ENCODE measurements at places on chromosomes 1 and 21.

- no peak for DNase-seq
Measured at GRCh38 chr1:24162201-24162600, 19.3 kb upstream of the IL22RA1 start.

GRCh38 chr1:6157528-6158174 is 22.5 kb downstream of the CHD5 start:
- DNase-seq, result peak; percentile 42

DNA sequence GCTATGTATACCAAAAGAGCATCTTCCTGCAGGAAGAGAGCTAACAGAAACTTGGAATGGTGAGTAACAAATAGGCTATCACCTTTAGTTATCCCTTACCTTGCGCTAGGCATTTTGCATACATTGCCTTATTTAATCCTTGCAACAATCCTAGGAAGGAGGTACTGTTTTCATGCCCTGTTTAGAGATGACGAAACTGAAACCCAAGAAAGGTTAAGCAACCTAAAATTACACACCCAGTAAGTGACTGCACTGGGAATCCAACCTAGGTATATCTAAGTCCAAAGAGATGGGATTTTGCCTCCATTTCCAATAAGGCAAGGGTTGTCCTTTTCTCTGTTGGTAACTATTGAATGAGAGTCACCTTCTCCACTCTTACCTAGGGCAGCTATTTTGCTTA is 144.5 kb downstream of the TM2D1 start:
- DNase-seq, result no peak

DNA sequence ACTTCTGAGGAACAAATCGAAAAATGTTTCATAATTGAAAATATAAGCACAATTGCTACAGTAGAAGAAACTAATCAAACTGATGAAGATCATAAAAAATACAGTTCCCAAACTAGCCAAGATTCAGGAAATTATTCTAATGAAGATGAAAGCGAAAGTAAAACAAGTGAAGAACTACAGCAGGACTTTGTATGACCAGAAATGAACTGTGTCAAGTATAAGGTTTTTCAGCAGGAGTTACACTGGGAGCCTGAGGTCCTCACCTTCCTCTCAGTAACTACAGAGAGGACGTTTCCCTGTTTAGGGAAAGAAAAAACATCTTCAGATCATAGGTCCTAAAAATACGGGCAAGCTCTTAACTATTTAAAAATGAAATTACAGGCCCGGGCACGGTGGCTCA is 30.6 kb downstream of the IFNAR1 start:
- DNase-seq, result no peak

- DNase-seq, result peak; percentile 89
Measured at GRCh38 chr1:148388260-148389026, 94.7 kb downstream of the PPIAL4G start.

- DNase-seq, result no peak
Measured at GRCh38 chr1:31683997-31684396, 19.8 kb downstream of the COL16A1 start.

DNA sequence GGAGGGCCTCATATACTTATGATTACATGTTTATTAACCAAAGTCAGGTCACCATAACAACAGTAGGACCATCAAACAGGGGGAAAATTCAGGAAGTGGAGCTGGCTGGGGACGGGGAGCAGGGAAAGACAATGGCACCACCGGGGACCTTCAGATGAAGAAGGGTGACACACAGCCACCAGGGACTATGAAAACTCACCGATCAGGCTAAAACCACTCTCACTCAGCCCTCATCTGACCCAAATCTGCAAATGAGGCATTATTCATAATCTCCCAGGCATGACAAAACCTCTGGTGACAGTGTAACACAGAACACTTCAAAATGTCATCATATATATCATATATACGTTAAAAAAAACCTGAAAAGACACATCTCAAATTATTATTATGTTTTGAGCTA is 11.2 kb downstream of the MKNK1 start:
- DNase-seq, result no peak

DNA sequence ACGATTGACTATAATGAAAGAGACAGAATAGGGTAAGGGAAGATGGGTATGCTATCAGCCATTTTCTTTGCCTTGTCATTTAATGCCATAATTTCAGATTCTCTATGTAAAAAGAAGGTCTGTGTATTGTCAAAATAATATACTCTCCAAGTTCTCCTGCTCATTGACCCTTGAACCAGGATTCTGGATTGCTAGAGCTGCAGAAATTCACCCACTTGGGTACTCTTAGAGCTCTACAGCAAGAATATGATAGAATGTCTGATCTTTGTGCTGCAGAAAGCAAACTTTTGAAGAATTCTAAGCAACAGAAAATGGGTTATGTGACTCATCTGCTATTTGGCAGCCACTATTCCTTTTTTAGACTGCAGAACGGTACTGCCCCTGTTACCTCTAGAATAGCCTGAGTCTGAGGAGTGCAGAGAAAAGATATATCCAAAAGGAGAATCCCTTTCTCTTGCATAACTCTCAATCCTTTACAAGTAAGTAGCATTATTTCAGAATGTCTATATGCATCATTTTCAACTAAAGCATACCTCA is 78.2 kb upstream of the TENT5C start:
- no peak for DNase-seq

DNA sequence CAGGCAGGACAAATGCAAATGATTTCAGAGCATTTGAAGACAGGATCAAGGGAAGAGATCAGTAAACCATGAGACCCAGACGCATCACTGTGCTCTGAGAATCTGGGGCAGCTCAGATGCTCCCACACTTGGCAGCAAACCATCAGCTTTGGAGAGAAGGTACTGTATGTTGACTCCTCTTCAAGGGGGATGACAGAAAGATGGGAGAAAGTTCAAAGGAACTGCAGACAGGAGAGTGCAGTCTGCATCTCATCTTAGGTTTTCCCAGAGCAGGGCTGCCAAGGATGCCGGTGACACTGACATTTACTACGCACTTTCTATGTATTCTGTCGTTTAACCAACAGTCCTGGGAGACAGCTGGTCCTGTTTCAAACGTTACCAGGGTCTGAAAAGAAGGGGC is 35.8 kb downstream of the OLFML2B start:
- DNase-seq, result no peak

- DNase-seq, result no peak
Measured at GRCh38 chr1:119080586-119080985, 59.9 kb downstream of the WARS2 start.

- no peak for DNase-seq
Measured at GRCh38 chr1:231279081-231279480, 38.1 kb downstream of the GNPAT start.

DNA sequence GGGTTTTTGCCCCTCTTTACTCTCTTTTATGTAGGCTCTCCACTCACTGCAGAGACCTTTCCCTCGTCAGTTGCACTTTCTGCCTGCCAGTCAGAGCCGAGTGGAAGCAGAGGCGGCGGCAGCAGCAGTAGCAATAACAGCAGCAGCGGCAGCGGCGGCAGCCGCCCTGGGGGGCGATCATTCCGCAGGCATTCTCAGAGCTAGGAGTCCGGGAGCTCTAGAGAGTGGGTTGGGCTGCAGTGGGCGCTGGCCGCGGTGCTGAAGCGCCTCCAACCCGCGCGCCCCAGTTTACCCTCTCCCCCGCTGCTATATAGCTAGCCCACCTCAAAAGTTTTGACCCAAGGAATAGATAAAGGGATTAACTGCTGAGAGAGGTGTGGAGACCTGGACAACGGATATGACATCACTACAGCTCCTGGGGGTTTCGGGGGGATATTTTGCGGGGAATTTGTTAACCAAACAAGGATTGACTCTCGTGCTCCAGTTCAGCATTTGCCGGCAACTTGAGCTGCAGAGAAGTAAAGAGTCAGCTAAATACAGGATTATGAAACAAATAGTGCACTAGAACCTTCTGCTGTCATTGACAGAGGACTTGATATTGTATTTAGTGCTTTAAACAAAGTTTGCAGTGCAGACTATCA is at the start of gene OLFM3:
Gene OLFM3, minus strand, starts transcription at position 102 of the 641 bp plus-strand sequence.
- DNase-seq, result no peak

- DNase-seq, result no peak
Measured at GRCh38 chr1:163528710-163529348, 207.1 kb downstream of the NUF2 start.

GRCh38 chr1:230425252-230426091 is 660 bp downstream of the PGBD5 start:
- DNase-seq, result no peak

GRCh38 chr1:32208891-32209328 is at the start of gene DCDC2B:
TSS of gene DCDC2B (plus strand) at chr1:32209089. CDS start at chr1:32209094, 5 bp downstream.
- no peak for DNase-seq

GRCh38 chr21:19853709-19854575 is 1144.3 kb upstream of the NCAM2 start:
- no peak for DNase-seq

- DNase-seq, result no peak
Measured at GRCh38 chr1:41653574-41653973, 169.1 kb upstream of the EDN2 start.

GRCh38 chr1:153922076-153922971 is 448 bp downstream of the GATAD2B start:
- peak; percentile 61 for DNase-seq

- no peak for DNase-seq
Measured at GRCh38 chr1:81349194-81349965, 451.4 kb upstream of the ADGRL2 start.

GRCh38 chr1:39021426-39021825 is 4.7 kb upstream of the NDUFS5 start:
- no peak for DNase-seq

DNA sequence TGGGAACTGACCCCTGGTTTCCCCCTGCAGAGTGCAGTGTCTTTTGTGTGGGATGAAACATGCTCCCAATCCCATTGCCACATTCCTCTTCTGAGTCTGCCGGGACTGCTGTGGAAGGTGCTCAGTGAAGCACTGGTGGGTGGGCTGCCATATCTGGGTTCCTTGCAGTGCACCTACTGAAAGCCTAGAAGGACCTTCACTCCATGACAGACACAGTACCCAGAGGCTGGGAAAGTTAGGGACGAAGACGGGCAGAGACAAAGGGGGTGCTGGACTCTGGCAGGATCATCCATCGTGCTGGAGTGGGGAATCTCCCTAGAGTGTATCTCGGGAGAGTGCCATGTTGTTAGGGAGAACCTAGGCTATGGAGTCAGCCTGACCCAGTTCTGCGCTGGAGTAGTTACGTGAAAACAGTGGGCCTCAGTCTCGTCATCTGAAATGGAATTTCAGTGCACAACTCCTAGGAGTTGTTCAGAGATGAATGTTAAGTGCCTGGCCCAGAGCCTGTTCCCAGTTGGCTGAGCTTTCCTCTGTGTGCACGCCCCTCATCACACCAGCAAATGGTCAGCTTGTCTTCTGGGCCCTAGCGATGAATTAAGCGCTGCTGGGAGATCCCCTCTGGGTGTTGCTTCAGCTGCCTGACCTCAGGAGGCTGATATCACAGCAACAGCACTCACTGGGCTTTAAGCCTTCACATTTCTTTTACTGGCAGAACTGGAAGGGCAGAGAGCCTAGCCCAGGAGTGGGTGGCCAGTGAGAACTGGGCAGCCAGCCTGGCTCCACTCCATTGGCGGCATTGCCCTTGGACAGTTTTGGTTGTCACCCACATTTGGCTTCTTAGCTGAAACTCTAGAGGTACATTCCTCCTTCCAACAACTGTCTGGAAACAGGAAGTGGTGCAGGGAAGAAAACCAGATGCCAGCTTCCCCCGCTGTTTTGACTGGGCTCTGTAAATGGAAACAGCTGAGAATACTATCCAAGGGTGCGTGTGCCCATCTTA is 479.8 kb upstream of the VAMP3 start:
- no peak for DNase-seq

DNA sequence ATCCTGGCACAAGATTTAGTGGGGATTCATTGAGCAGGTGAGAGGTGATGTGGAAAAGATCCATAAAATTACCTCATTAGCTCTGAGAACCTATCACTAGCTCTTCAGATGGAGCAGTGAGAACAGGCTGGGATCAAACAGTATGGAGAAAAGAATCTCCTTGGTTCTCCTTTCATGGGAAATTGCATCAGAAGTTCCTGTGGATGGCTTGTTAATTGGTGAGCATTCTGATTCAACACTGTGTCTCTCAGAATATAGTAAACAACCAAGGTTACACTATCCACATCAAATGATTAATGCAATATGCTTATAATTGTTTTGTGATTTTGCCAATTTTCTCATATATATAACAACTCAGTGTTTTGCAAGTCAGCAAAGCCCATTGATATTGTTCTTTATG is 8.3 kb upstream of the CD55 start:
- no peak for DNase-seq

DNA sequence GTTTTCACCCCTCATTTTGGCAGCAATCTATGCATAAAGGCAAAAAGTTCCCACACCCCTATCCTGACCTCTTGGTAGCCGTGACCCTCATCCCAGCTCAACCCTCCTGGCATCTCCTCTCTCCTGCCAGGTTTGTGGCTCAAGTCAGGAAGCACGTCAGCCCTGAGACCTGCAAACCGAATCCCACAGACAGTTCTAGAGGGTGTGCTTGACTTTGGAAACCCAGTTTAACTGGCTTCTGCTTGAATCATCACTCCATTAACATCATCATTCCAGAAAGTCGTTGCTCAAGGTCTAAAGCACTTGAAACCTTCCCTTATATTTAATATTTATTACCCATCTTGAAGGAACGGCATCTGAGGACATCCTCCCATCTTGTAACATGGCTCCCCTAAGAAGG is 133.4 kb upstream of the ERG start:
- DNase-seq, result no peak

GRCh38 chr1:43432171-43432860 is 21.4 kb downstream of the HYI start:
- no peak for DNase-seq

- DNase-seq, result no peak
Measured at GRCh38 chr1:51484591-51484990, 34.5 kb downstream of the EPS15 start.

GRCh38 chr21:29436143-29436542 is 137.4 kb downstream of the BACH1 start:
- peak; percentile 35 for DNase-seq

DNA sequence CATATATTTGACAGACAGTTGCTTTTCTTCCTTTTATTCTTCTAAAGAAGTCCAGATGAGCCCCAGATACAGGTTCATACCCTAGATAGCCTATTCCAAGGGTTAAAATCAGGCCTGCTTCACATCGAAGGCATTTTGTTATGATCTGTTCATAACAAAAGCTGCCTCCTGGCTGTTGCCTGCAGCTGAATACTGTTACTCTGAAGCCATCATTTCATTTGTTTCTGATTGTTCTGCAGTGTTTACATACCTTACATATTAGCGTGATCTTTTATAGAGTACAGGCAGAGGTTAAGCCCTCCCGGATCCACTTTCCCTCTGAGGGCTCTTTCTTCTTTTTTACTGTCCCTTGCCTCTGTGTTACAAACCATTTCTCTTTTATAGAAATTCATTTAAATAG is 219.0 kb upstream of the HOOK1 start:
- DNase-seq, result no peak

- DNase-seq, result no peak
Measured at GRCh38 chr1:153513023-153513422, 22.8 kb downstream of the S100A6 start.
